ENCODE measurements at places on chromosomes 1 and 21.

DNA sequence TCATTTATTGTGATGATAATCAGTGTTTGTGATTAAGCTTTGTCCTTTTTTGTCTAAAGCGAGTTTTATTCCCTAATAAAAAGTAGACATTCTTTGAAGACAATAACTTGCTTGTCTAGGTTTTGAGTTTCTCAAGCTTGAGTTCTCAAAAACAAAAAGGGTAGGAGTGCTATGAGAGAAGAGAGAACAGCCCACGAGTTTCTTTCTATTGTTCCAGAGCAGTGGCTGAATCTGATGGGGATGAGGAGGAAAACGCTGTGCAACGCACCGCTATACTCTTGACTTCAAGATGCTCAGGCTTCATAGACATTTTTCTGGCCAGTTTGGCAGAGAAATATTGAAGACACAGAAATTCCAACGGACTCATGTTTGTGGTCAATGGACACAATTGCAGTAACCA is 669.8 kb upstream of the B3GALT2 start:
- no peak for DNase-seq

DNA sequence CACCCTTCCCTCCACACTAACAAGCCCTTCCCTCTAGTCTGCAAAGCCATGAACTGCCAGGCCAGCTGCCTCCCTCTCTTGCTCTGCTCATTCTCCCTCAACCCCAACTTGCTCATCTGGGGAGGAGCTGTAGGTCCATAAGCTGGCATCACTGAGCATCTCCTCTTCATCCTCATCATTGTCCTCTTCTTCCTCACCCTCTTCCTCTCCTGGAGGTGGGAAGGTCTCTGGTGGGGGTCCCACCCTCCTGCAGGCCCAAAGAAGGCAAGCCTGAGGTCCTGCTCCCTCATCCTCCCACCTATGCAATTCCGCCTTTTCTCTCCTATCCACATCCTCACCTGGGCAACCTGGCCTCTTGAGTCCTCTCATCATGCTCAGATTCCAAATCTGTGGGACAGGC is 2.7 kb downstream of the ZNF692 start:
- no peak for DNase-seq

- DNase-seq: peak; percentile 59
Measured at GRCh38 chr1:228154670-228155571, 5.2 kb downstream of the GJC2 start.

DNA sequence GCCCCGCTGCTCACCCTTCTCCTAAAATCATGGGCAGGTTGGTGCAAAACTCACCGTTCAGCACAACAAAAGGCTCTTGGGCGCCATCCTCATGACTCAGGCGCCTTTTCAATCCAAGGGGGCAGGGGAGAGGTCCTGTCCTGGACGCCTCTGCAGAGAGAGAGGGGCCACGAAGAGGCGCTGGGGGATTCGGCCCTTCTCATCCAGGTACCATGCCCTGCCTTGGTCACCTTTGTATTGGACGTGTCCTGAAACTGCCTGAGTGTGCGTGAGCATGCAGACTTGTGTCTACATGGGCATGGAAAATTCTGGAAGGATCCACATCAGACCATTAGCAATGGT is 53.5 kb downstream of the SLC37A1 start:
- no peak for DNase-seq

DNA sequence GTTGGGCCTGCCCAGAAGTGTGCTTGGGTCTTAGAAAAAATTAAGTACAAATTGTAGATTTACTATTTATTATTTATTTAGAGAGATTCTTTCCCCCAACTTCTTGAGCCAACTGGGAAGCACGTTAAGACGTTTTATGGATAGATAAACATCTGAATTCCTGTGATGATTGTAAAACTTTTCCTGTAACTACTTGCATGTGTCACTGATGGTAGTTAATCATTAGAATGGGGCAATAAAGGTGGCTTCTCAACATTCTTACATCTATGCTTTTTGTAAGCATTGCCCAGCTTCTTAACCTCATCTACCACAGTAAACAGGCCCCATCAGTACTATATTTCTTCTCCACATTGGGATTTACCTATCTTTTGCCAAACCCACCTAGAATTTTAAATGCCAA is 559.8 kb downstream of the LMO4 start:
- DNase-seq: no peak

DNA sequence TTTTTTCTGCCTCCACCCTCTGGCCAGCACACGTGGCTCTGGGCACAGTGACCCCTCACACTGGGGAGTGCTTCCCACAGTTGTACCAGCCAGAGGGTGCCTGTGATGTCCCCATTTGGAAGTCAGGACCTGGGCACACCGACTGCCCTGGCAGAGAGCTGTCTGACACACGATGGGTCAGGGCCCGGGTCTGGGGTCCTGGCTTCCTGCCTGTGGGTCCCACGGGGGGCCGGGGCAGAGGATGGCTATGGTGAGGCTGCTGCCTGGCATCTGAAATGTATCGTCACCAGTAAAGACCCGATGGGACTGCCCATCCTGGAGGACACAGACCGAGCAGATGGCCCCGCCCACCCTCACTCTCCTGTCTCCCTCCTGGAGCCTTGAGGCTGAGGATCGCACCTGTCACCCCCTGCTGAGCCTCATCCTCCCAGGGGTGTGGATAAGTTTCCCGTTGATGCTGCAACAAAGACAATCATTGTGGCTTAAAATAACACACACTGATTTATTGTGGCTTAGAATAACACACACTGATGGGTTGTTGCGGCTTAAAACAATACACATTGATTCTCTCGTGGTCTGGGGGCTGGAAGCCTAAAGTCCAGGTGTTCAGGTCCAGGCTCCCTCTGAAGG is 88.8 kb upstream of the TTC34 start:
- DNase-seq: no peak

DNA sequence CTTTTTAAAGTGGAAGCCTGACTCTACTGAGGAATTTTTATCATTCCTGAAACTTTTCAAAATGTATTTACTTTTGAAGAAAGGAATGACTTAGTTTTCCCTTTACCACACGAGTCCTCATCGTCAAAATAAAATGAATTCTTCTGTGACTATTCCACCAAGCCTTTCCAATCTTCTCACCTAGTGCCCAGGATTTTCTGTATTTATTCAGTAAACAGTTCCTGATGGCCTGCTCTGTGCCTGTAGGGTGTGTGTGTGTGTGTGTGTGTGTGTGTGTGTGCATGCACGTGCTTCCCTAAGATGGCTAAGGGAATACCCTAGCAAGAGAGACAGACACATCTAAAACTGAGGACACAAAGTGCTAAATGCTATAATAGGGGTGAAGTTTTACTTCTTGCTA is 395.0 kb upstream of the USP24 start:
- no peak for DNase-seq

- no peak for DNase-seq
Measured at GRCh38 chr1:154956544-154956941, 644 bp upstream of the PBXIP1 start.

- DNase-seq: no peak
Measured at GRCh38 chr1:81298266-81298665, 502.5 kb upstream of the ADGRL2 start.

- no peak for DNase-seq
Measured at GRCh38 chr1:188735567-188735966, 1742.1 kb downstream of the BRINP3 start.

GRCh38 chr21:34986561-34987500 is 62.3 kb downstream of the RUNX1 start:
- DNase-seq: peak; percentile 84

DNA sequence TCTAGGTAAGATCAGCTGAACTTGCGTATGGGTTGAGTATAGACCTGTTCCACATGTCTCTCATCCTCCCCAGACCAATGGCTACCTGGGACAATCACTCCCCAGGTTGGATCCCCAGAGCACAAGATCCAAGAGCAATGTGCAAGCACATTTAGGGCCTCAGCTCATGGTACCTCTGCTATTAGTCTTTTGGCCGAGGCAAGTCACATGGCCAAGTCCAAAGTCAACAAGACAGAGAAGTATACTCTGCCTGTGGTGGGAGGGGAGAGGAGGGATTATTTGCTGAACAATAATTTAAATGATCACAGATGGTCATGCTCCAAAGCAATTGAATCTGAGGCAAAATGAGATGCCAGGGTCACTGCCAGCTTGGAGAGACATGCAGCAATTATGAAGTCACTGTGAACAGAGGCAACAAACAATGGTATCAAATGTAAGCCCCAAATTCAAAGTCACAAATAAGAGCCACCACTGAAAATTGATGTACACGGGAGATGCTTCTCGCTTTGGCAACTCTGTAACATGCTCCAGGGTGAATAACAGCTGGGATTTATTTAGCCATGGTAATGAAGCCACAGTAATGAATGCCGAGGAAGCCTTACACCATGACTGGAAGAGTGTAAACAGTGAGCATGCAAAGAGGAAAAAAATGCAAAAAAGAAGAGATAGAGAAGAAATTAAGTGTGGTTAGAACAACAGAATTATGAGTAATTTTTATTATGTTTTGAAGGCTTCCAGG is 149.1 kb downstream of the ZNF281 start:
- DNase-seq: no peak

DNA sequence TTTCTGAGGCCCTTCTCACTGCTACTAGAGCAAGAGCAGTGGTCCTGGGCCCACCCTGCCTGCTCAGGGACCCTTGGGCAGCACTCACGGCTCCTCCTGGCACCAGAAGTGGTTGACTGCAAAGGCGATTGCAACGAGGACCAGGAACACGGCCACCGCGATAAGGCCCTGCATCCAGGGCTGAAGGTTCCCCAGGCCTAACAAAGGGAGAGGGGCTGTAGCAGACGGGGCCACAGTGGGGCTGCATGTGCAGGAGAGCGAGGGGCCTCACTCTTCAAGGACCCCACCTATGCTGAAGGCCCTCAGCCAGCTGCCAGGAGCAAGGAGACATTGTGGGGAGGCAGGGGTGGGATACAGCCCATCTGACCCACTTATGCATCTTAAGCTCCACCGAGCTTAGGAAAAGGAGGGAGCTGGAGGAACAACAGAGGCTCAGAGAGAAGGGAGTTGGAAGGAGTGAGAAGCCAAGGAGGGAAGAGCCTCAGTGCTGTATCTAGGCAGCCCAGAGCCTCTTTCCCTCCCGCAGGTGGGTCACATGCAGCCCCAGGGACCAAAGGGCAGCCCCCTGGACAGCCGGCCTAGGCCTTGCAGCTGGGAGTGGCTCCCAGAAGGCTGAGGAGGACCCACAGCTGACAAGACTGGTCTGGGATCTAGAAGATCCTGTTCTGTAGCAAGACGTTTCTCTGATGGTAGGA is 2.5 kb downstream of the PDZK1IP1 start:
- no peak for DNase-seq

- DNase-seq: peak; percentile 71
Measured at GRCh38 chr1:201530741-201531531, 8.0 kb upstream of the NAV1 start.

- DNase-seq: no peak
Measured at GRCh38 chr1:106944721-106945120, 111.8 kb upstream of the PRMT6 start.

GRCh38 chr1:15704526-15705183 is 20.5 kb downstream of the PLEKHM2 start:
- DNase-seq: no peak

DNA sequence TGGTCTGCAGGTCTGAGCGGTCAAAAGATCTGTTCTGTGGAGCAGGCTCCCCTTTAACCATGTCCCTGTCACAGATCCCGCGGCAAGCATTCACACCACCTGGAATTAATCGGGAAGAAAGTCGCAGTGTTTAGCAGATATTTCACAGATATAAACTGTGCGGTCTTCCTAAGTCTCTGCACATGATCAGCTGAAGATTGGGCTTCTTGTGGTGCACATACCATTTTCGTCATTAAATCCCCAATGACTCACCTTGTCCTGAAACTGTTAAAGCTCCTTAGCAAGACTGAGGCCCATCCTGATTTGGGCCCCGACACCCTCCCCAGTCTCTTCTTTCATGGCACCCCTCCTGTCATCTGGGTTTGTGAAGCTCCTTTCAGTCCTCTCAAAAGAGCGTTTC is 158.8 kb downstream of the KIF26B start:
- DNase-seq: no peak

- DNase-seq: peak; percentile 58
Measured at GRCh38 chr1:77282187-77282865, 507 bp downstream of the AK5 start.

DNA sequence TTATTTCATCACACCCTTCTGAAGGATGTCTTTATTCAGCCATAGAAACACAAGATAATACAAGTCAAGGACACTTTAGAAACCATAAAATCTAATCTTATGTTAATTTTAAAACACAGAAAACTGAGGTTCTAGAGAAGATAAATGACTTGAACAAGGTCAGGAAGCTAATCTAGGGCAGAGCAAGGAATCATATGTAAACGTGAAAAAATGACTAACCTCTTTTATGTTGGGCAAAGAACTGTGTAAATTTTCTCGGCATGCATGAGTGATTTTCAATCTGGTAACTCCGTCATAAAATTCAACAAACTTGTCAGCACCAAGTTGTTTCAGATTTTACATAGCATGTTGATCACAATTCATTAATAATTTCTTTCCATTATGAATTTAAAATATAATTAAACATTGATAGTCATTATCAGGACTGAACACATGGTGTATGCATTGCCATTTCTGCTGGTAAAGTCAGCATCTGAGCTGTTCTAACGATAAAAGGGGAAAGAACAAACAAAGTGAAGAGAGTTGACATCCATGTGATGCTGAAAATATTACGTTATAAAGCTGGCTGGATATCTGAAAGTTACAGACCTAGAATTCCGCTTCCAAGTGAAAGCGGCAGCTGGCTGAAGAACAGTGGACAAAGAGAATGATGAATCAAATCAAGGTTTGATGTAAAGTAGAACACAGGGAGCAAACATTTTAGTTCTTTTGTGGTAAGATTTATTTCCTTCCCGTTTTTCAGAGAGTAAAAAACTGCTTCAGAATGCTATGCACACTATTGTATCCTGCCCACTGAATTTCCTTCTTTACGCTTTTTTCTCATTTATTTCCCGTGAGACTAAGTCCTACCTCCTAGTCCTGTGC is 1037.4 kb upstream of the TMPRSS15 start:
- no peak for DNase-seq

- DNase-seq: no peak
Measured at GRCh38 chr1:207821464-207822045, 69.7 kb downstream of the CD46 start.

GRCh38 chr1:54812801-54813484 is 11.8 kb upstream of the TTC22 start:
- DNase-seq: no peak

- no peak for DNase-seq
Measured at GRCh38 chr1:46699666-46700065, 19.2 kb downstream of the EFCAB14 start.
